ENCODE measurements at places on chromosomes 1 and 21.
A peak's percentile ranks its signal among the peaks of the same experiment; 100 is the strongest.

DNA sequence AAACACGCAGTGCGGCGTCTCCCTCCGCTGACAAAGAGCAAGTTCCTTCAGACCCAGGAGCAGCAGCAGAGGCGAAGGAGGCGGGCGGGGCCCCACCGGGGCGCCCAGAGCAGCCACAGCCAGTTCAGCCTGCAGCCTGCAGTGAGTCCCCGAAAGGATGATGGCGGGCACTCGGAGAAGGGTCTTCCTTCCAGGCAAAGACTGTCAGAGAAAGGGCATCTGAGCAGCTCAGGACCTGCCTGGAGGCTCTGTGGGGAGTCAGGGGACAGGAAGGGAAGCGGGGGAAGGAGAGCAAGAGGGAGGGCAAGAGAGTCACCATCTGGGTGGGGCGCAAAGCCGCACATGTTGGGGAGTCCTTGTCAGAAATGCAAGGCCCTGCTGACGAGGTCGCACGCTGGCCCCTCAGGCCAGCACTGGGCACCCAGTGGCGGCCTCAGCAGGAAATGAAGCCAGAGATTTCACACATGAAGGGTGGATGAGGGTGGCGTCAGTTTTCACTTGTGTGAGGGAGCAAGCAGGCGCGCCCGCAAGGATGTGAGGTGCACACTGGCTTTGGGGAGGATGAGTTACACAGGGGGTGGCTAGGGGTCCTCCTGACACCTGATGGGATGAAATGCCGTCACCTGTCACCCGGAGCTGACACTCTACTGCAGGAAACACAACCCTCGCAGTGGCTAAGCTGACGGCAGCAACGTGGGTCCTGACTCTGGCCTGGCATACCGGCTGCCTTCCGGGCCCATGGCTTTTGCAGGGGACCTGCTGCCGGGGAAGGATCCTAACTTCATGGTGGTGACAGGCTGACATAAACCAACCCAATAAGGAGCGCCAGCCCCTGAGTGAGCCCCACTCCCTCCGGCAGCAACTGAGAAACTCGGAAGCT is 6.6 kb downstream of the LRRC47 start:
- DNase-seq: no peak

- DNase-seq: no peak
Measured at GRCh38 chr1:183198463-183198862, 12.4 kb downstream of the LAMC2 start.

DNA sequence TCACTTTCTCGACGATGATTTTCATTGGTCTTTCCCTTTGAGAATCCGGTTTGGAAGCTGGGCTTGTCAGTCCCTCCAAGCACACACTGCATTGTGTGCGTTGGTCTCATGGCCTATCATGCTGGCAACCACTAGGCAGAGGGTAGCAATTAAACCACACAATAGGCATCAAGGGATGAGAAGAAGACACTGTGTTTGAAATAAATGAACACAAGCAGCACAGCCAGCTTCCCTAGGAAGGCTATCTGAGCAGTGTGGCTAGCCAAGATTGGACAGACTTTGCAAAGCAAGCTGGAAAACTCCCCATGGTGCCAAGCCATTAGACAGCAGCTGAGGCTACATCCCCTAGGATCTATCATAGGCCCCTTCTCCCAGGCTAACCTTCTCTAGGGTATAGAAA is 288.7 kb downstream of the NUF2 start:
- DNase-seq: no peak

- no peak for DNase-seq
Measured at GRCh38 chr1:84152649-84153056, 8.6 kb downstream of the PRKACB start.

DNA sequence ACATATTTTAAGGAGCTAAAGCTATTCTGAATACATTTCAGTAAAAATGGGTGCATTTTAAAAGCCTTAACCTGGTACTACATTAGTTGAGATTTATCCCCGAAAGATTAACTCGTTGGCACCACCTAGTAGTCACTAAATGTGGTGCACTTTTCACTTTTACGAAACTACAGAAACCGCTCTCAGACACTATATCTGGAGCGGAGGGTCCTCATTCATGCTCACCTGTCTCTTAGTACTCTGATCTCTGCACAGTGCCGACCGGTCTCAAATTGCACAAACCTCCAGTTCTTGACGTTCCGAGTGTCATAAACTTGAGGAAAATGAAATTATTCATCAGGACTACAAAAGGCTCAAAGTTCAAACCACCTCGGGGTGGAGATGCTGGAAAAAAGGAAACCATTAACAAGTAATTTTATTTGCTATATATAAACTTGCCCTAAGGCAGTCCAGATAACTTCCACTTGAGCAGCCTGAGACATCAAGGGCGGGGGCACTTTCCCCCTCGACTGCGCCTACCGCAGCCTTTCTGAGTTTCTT is 722 bp downstream of the LZIC start:
- DNase-seq: peak; percentile 71

- no peak for DNase-seq
Measured at GRCh38 chr1:13931226-13931625, 231.2 kb downstream of the PRDM2 start.

- no peak for DNase-seq
Measured at GRCh38 chr21:40972151-40972550, 125.2 kb upstream of the DSCAM start.

GRCh38 chr1:184366997-184367396 is 19.8 kb upstream of the C1orf21 start:
- DNase-seq: no peak

GRCh38 chr21:34582506-34583150 is 32.3 kb downstream of the RCAN1 start:
- DNase-seq: peak; percentile 68

Measured in GM13976 (cell line).